ENCODE measurements at places on chromosomes 13 and 19.

DNA sequence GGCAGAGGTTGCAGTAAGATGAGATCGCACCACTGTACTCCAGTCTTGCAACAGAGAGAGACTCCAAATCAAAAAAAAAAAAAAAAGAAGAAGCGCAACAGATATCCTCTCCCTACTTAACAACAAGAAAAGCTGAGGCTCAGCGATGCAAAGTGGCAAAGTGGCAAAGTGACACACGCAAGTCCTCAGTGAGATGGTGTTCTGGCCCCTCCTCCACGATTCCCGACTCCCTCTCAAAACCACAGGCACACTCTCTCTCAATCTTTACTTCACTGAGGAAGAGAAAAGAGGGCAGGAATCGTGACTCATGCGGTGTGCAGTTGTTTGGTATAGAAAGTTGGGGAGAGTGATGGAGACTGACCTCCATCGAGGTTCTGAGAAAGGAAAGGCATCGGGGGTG, 12.6 kb downstream of the FFAR2 start:
- DNase-seq, result no peak

- no peak for DNase-seq
Observed at GRCh38 chr19:5973867-5974635, 3.9 kb downstream of the RANBP3 start.

- DNase-seq, result no peak
Observed at GRCh38 chr19:4365341-4365740, 22.0 kb downstream of the MPND start.

DNA sequence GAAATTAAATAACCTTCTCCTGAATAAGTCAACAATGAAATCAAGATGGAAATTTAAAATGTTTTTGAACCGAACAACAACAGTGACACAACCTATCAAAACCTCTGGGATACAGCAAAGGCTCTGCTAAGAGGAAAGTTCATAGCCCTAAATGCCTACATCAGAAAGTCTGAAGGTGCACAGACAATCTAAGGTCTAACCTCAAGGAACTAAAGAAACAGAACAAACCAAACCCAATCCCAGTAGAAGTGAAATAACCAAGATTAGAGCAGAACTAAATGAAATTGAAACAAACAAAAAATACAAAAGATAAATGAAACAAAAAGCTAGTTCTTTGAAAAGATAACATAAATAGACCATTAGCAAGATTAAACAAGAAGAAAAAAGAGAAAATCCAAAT, 9.0 kb downstream of the UGGT2 start:
- DNase-seq, result no peak

DNA sequence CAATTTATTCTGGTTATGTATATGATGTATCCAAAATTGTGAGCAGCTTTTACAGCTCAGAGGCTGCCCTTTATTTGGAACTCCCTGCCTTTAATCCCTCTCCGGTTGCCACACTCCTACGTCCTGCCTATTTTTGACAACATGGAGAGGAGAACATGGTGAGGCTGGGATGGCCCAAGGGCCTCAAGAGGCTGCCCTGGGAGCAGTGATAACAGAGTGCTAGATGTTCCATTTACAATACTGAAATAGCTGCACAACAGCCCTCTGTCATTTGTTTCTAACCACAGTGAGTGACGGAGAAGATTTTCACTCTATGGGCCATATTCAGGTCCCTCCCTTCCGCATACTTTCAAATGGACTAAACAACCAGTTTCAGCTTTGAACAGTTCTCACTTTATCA, 33.4 kb downstream of the STARD13 start:
- DNase-seq, result no peak

DNA sequence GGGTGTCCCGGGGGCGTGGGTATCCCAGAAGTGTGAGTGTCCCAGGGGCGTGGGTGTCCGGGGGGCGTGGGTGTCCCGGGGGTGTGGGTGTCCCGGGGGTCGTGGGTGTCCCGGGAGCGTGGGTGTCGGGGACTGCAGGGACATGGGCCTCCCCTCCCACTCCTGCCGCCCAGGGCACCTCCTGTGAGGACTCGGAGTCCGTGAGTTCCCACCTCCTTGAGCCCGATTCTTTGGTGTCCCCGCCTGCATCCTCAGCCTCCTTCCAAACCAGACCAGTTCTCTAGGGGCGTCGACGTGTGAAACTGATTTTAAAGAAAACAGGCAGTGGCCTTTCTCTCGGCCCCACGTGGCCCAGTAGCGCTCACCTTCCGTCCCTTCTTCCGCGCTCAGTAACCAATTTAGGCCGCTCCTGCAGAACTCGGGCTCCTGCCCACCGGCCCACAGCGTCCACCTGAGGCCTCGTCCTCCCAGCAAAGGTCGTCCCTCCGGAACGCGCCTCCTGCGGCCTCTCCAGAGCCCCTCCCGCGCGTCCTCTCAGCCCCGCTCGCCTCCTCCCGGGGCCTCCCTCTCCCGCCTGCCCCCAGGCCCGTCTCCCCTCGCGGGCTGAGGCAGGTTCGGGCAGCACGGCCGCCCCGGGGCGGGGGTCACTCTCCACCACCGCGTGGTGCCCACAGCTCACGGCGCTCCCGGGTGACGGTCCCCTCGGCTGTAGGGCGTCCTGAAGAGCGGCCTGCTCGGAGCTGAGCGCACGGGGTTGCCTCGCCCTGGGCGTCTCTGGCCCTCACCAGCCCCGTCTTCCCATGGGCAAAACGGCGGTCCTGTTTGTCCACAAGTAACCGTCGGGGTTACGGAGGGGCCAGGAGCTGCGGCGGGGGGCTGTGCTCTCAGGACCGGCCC, 3.8 kb downstream of the F7 start:
- peak; percentile 67 for DNase-seq

GRCh38 chr19:4597278-4597974, 37.9 kb upstream of the SEMA6B start:
- no peak for DNase-seq

DNA sequence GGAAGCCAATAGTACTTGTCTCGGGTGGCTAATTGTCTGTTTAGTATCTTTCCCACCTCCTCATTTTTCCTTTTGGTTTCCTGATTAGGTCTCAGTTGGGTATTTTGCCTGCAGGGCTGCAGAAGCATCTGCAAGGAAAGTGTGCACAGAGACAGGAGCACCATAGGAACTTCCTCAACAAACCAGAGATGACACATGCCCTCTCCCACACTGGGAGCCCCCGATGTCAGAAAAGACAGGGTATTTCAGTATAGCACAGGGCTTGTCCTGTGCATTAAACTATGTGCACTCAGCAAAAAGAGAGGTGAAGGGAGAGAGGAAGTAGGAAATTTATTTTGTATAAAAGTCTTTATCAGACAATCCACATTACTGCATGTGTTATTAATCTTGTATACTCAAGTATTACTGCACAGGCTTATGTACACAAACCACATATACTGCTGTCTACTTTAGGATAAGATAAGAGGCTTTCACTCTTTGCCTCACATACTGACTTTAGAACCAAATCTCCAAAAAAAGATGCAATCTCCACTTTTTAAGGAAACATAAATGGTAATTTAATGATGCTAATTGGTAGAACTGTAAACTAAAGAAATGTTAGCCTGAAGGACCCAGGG, 501.0 kb downstream of the FOXO1 start:
- no peak for DNase-seq

DNA sequence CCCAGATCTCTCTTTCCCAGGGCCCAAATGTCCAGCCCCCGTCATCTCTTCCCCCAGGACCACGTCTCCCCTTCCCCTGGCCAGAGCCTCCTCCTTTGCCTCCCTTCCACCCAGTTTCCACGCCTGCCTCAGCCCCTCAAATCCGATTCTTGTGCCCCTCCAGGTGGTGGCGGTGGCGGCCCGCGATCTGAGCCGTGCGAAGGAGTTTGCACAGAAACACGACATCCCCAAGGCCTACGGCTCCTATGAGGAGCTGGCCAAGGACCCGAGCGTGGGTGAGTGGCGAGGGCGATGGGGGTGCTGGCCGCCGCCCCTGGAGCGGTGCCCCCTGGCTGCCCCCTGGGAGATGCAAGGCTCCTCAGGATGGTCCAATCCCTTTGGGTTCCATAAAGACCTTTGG, 1.3 kb downstream of the DHDH start:
- DNase-seq, result no peak

DNA sequence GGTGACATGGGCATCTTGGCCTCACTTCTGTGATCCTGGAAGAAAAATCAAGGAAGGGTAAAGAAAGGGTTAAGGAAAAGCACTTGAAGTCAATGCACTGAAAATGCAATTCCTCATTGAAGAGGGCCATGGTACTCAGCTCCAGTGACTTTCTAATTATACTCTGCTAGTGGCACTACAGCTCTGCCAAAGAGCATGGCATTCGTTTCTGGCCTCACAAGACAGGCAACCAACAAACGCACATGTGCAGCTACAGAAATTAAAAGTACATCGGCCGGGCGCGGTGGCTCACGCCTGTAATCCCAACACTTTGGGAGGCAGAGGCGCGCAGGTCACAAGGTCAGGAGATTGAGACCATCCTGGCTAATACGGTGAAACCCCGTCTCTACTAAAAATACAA, 21.8 kb downstream of the SACS start:
- no peak for DNase-seq

DNA sequence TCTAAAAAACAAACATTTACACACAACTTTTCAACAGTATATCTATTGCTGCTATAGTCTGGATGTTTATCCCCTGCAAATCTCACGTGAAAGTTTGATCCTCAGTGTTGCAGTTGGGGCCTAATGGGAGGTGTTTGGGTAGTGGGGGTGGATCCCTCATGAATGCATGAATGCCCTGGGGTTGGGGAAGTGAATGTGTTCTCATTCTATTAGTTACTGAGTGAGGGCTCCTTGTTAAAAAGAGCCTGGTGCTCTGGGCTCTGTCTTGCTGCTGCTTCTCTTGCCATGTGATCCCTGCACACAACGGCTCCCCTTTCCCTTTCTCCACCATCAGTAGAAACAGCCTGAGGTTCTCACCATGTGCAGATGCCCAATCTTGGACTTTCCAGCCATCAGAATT, 242.7 kb upstream of the HTR2A start:
- DNase-seq, result no peak

DNA sequence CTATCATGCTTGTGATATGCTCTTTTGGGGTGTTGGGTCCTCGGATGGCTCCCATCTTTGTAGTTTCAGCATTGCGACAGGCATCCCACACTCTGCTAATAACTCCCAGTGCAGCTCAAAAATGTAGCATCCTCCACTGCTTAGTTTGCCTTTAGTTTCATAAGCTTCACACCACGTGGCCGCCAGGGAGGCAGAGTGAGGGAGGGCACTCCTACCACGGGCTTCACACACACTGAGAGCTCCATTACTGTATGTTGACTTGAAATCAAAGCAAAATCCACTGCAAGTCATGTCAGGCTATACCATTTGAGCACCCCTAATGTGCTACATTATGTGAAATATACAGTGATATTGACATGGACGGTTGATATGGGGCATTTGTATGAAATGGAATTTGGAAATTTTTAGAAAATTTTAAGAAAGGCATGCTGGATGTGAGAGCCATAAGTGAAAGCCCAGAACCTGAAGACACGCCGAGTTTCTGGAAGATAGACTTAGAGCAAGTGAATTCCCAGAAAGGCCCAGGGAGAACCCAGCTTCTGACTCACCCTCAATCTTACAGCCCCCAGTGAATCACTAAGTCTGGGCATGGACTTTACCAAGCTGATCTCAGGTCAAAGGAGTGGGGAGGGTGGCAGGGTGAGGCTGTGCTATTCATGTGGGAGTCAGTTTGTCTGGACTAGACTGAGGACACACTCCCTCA, 94.1 kb downstream of the HSPH1 start:
- DNase-seq, result peak; percentile 53

DNA sequence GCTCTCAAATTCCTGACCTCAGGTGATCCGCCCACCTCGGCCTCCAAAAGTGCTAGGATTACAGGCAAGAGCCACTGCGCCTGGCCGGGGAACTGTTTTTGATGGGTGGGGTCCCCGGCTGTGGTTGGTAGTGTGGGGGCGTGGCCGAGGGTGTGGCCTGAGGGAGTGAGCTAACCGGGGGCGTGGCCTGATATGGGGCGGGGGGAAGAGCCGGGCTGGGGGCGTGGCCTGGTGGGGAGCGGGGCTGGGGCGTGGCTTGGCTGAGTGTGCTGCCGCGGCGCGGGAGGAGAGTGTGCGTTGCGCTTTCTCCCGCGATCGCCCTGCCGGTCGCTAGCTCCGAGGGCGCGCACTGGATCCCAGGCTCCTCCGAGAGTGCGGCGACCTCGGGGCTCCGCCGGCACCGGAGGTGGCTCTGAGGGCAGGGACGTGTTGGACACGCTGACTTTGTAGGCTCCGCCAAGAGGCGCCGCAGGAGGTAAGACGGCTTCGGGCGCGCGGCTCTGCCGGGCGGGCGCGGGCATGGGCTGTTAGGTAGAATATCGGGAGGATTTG, at the start of gene SPATA13:
TSS of gene SPATA13 (plus strand) at position 263 of the 552 bp plus-strand sequence. CDS start 62,210 bp downstream, outside the sequence.
- DNase-seq, result peak; percentile 97

DNA sequence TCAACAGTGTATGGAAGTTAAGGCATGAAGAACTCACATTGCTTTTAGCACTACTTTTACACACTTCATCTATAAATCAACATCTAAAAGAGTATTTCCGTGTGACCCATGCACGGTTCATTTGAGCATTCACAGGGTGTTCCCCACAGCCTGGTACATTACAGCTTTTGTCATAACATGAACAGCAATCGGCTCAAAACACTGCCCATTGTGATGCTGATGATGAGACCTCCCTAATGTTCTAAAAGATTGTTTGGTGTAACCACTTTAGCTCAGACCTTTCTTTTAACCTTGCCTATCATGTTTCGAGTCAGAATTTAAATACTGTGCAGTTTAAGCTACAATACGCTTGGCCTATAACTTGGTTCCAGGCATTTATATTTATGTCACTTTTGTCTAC, 4.1 kb upstream of the KLF5 start:
- DNase-seq, result no peak

- peak; percentile 93 for DNase-seq
Observed at GRCh38 chr19:55088543-55089341, 13.1 kb downstream of the EPS8L1 start.
